G401 (cell line): ENCODE measurements at places on chromosomes 16 and 17. TPM values are rescaled to one million over a fixed set of nuclear protein-coding genes. Genes with fewer than 3 reads are reported as not detected.

The SLFN14 gene
- total RNA-seq, result not detected in 2 replicates

The CTRB2 gene
- not detected in 2 replicates for total RNA-seq

The NPIPB9 gene
- total RNA-seq, result 0.41 TPM in 1 of 2 replicates, not detected in the other

The EFCAB3 gene
- total RNA-seq, result not detected in 2 replicates

The PSMD7 gene
- total RNA-seq, result 70.9 and 92.1 TPM in 2 replicates

The PRSS21 gene
- not detected in 2 replicates for total RNA-seq

GRCh38 chr17:39629494-39629880 lies 2.7 kb downstream of the PPP1R1B start:
- DNase-seq, result no peak

GRCh38 chr16:75175074-75175473 lies 26.8 kb downstream of the ZFP1 start:
- no peak for DNase-seq

DNA sequence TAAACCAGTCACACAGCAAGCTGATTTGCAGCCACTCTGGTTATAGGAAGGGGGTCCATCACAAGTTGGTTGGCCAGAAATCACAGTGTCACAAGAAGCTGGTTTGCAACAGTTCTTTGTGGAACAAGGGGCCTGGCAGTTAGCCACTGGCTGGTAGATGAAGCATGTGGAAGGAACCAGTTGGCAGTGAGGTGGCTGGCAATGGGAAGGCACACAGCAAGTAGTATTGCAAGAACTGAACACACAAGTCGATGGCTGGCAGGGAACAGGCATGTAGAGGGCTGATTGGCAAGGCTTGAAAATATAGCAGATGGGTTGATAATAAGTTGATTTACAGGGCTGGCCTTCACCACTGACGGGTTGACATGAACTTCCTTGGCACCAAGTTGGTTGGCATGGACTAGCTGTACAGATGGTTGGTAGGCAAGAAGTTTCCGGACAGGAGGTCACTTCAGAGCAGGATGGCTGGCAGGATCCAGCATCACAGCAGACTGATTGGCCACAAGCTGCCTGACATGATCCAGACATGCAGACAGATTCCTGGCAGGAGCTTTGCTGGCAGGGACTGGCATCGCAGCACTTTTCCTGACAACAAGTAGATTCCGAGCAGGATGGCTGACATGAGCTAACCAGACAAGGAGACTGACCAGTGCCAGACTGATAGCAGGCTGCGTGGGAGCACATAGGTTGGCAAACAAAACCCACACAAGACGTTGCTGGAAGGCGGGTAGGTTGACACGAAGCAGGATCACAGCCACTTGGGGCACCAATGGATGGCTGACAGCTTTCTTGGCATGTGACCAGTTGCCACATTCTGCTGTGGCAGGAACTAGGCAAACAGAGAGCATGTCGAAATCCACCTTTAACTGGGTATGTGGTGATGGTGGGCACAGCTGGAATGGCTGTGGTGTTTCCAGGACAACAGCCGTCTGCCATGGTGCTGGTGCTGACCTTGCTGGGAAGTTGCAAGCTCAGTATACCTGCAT lies at the start of gene KRTAP29-1:
Gene KRTAP29-1 (minus strand): TSS at position 936 of the 986 bp plus-strand sequence. CDS start 0 bp downstream, at position 936.
- peak; percentile 99 for DNase-seq

- peak; percentile 6 for DNase-seq
Observed at GRCh38 chr17:66904760-66905624, 59.5 kb upstream of the CACNG4 start.

DNA sequence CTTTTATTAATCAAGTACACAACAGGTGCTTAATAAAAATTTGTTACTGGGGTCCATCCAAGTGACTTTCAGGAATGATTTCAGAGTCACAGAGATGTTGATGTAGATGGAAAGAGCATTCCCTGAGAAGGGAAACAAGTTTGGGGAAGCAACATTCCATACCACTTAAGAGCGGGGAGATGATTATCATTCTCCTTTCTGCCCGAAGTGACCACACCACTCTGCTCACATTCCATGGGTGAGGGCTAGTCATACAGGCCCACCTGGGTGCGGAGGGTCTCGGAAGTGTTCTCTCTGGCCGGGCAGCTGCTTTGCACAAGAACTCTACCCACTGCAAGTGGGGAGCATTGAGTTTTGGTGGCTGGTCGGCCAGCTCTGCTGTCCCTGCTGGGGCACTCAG lies 231.4 kb downstream of the SNX29 start:
- no peak for DNase-seq

- no peak for DNase-seq
Observed at GRCh38 chr17:81516439-81516838, 3.8 kb upstream of the ACTG1 start.

DNA sequence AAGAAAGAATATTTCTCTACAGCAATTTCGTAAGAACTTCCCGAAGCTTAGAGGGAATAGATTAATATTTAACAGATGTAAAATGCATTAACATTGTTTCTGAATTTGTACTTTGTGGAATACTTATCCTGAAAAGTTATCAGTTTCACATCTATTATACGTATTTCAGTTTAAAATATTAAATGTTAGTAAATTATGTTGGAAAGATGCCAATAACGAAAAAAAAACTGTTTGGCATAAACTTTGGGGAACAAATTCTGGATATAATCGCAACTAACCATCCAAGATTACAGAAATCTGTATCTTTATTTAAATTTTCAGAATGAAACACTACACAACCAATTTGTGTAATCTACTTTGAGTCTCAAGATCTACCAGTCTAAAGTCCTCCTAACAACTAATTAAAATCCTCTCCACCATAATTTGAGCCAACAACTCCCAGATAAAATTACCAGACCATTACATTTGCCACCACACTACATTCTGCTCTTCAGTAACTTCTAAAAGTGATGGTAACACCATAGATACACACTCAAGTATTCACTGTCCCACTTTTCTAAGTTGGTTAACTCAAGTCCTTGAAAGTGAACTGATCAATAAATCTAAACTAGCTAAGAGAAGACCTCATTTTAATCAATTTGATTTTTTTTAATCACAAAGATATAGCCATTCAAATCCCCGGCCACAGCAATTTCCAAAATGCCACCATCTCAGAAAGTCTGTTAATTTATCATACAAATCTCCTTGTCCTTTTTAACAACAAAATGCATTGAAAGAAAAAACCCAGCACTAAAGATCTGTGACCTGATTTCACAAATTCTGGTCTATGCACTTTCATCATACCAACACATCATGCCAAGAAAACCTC lies 2.0 kb downstream of the SIAH1 start:
- no peak for DNase-seq
